Nucleus accumbens (tissue), 56 donors: ENCODE measurements at places on chromosomes 7 and 10.

GRCh38 chr7:12961910-12962480 lies 274.6 kb downstream of the ARL4A start:
- no peak for DNase-seq

DNA sequence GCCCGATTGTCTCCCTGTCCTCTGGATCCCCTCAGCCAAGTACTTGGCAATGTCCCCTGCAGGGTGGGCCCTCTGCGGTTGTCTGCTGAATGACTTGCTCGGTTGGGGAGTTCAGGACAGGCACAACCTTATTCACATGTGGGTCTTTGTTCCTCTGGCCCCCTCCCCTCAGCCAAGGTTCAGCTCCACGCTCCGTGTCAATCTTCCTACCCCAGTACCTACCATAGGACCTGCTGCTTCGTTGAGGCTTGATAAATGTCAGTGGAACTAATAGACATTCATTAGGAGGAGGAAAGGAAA lies 7.1 kb downstream of the CPA5 start:
- no peak for DNase-seq

DNA sequence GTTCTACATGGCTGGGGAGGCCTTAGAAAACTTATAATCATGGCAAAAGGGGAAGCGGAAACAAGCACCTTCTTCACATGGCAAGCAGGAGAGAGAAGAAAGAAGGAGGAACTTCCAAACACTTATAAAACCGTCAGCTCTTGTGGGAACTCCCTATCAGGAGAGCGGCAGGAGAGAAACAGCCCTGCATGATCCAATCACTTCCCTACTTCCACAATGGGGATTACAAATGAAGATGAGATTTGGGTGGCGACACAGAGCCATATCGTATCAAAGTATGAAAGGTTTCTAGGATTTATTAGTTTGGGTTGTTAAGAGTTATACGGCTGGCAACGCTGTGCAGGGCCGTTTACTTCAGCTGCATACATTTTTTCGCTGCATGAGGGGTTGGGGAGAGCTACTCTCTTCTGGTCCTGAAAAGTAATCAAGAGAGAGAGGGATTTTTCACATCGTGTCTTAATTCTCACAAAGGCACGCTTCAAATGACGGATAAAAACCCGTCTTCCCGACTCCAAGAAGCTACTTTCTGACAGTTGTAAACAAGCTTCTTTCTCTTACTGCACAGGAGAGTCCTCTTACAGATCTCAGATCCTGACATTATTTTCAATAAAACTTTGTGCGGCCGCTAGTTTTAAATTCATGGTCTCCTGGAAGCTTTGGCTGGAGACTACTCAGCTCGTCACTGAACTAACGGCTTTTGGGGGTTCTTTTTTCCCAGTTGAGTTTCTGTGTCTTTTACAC lies 751 bp upstream of the GTPBP10 start:
- peak; percentile 16 for DNase-seq

DNA sequence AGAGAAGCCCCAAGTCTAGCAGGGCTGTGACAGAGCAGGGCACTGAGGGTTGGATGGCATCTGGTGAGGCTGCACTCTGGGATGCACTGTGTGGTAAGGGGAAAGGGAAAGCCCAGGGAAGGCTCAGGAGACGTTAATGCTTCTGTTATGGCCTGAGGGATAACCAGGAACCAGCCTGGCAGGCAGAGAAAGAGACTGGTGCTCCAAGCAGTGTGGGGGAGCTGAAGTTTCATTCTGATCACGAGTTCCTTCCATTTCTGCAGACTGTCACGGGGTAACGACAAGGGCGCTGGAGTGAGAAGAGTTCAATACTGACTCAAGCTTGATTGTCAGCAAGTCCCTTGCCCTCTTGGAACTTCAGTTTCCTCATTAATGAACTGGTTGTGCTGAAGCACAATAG lies 730.9 kb downstream of the GRID1 start:
- no peak for DNase-seq

DNA sequence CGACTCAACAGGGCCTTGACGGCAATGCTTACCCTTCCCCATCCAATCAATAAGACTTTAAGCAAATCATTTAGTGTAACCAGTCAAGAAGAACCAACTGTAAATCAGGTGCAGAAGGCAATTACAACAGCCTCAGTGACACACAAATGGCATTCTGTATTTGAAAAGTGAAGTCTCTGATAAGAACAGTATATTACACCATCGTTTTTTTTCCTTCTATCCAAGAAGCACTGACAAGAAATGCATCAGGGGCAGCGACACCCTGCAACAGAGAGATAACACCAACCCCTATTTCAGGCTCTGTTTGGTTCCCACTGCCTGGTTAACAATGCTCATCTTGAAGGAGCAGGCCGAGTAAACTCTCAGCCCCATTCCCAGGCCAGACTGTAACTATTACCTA lies 204.0 kb upstream of the AOAH start:
- no peak for DNase-seq

GRCh38 chr7:115582956-115583355 lies 447.6 kb downstream of the TFEC start:
- DNase-seq, result no peak

GRCh38 chr10:113680190-113681111 lies 739 bp downstream of the CASP7 start:
- no peak for DNase-seq

- no peak for DNase-seq
Observed at GRCh38 chr7:2785071-2785500, 59.0 kb downstream of the GNA12 start.

- no peak for DNase-seq
Observed at GRCh38 chr7:116138202-116138801, 72.0 kb upstream of the TES start.

DNA sequence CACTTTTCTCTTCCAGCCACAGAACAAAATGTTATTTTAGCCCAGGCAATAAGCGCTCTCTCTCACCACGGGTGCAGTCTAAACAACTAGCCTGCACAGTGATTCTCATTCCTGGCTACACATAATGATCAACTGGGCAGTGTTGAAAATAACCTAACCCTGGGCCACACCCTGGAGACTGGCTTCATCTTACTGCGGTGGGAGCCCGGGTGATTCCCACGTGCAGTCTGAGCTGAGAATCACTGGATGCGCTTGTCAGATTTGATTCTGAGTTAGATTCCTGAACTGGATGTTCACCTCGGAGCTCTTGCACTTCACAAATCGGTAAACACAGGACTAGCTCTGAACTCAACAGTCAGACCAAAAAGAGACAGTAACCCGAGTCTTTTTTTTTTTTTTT lies 14.9 kb downstream of the ZC3HAV1 start:
- DNase-seq, result no peak

GRCh38 chr7:55310287-55311025 lies 54.7 kb upstream of the LANCL2 start:
- no peak for DNase-seq

DNA sequence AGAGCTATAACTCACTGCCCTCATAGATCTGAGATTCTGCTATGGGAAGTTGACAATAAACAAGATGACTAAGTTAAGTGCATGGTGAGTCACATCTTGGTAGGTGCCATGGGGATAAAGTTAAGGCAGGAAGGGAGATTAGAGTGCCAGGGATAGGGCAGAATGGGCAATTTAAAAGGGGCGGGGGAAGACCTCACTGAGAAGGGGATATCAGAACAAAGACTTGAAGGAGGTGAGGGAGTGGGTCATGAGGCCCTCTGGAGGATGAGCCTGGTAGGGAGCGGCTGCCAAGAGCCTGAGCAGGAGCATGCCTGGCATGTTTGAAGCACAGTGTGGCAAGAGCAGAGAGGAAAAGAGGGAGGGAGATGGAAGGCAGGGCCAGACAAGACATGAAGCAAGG lies 34.8 kb upstream of the INMT start:
- DNase-seq, result no peak

DNA sequence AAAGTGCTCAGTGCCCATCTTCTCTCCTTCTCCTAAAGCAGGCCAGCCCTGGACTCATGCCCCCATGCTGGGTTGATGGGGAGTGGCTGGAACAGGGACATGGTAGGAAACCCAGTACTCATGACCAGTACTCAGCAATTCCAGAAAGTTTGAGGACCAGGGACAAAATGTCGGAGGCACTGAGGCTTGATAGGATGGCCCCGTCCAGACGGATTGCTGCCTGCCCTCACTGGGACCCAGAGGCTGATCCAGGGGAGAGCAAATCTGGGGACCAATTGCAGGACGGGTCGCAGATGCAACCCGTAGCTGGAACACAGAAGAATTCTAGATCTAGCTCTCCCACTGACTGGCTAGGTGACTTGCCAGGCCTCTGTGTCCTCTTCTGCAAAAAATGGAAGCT lies 5.1 kb downstream of the ZCCHC24 start:
- no peak for DNase-seq

GRCh38 chr10:91185239-91185875 lies 35.1 kb upstream of the PCGF5 start:
- no peak for DNase-seq

- DNase-seq, result no peak
Observed at GRCh38 chr7:149497467-149498261, at the start of gene ZNF746. Gene ZNF746, minus strand, starts transcription at chr7:149497809. Its CDS starts 273 bp downstream, at chr7:149497536.

DNA sequence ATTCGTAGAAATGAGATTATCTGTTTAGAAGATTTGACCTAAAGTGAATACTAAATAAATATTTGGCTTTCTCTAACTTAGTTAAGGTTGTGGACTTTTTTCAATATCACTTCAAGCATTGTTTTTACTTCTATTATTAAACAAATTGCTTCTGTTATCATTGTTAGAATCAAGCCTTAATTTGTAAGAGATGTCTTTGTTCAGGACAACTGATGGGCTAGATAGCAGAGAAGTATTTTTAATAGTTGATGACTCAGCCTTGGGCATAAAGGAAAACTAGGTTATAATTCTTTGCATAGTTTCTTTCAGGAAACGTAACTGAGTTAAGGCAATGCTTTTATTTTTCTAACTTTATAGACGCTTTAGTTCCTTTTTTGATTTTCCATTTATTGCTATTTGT lies 128.8 kb upstream of the SMIM30 start:
- no peak for DNase-seq

DNA sequence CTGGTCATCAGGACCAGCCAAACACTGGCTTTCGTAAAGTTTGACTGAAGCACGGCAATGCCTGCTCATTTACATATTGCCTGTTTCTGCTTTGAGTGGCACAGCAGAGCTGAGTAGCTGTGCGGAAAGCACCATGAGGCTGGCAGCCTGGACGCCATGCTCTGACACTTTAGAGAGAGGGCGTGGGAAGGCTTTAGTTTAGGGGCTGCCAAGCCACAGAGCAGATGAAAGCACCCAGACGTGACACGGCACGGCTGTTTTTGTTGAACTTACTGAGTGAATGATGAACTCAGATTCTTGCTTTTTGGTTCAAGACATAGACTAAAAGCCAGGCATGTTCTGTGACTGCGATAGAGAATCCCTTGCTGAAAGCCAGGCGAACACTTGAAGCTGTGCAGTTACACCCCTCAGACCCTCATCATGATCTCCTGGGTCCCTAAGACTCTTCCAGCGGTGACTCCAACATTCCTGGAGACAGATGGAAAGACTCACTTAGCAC lies 182.1 kb downstream of the ZMYND11 start:
- no peak for DNase-seq

- DNase-seq, result no peak
Observed at GRCh38 chr7:148264933-148265557, 325.5 kb upstream of the C7orf33 start.

GRCh38 chr7:22002726-22003125 lies 57.0 kb upstream of the CDCA7L start:
- DNase-seq, result no peak

DNA sequence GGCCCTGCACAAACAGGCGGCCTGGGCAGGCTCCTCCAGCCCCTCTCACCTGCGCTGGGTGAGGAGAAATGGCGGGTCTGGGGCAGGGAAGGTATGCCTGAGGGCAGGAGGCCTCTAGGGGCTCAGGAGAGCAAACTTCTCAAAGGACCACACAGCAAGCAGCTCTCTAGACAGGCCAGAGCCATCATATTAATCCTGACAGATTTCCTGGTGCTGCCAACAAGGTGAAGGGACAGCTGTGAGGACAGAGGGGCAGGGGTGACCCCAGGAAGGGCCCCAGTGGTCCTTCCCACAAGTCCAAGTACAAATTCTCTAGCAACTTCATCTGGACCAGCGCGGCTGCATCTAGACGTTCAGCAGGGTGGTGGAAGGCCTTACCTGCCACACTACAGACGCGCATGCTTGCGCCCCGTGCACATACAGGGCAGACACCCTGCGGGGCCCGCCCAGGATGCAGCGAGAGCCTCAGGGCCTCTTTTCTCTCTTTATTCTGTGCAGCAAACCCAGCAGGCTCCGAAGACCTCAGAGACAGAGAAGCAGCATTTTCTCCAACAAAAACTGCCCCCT lies 62.1 kb downstream of the ZRANB1 start:
- no peak for DNase-seq

GRCh38 chr7:132655131-132655727 lies 79.0 kb upstream of the PLXNA4 start:
- no peak for DNase-seq

DNA sequence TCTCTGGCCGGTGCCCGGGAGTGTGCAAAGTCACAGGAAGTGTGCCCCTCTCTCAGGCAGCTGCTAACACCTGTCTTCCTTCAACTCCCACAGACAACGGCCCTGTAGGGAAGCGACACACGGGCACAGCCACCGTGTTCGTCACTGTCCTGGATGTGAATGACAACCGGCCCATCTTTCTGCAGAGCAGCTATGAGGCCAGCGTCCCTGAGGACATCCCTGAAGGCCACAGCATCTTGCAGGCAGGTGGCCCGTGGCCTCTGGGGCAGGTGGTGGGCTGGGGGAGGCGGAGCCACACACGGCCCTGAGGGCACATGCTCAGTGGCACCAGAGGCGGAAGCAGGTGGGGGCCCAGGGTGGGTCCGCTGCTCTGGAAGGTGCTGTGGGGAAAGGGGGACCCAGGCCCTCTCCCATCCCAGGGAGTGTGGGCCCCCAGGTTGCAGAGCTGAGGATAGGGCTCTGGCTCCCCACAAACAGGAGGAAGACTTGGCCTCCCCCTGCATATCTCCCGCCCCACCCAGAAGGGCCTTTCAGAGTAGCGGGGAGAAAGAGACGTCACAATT lies 6.9 kb downstream of the C10orf105 start:
- DNase-seq, result no peak
